ENCODE measurements at places on chromosomes 3 and 15. TPM values are rescaled to one million over a fixed set of nuclear protein-coding genes. Genes with fewer than 3 reads are reported as not detected.
A peak's percentile ranks its signal among the peaks of the same experiment; 100 is the strongest.

OR5K2 gene
- total RNA-seq = 1.4 TPM

ITIH1 gene
- total RNA-seq = 1.2 TPM

GNB4 gene
- total RNA-seq = 102 TPM

DPH6 gene
- total RNA-seq = 42.1 TPM

RAB7A gene
- total RNA-seq = 26.0 TPM

TCF12 gene
- 119 TPM for total RNA-seq

DNA sequence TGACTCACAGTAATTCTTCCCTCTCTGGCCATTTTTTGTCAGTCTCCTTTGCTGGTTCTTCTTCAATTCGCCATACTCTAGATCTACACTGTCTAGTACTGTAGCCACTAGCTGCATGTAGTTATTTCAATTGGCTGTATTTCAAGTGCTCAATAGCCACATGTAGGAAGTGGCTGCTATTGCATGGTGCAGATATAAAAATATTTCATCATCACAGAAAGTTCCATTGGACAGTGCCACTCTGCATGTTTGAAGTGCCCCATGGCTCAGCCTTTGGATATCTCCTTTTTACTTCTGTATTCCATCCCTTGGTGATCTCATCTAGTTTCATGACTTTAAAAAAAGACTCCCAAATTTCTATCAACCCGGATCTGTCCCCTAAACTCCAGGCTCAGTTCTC is 22.1 kb downstream of the PPP2R3A start:
- no peak for DNase-seq

DNA sequence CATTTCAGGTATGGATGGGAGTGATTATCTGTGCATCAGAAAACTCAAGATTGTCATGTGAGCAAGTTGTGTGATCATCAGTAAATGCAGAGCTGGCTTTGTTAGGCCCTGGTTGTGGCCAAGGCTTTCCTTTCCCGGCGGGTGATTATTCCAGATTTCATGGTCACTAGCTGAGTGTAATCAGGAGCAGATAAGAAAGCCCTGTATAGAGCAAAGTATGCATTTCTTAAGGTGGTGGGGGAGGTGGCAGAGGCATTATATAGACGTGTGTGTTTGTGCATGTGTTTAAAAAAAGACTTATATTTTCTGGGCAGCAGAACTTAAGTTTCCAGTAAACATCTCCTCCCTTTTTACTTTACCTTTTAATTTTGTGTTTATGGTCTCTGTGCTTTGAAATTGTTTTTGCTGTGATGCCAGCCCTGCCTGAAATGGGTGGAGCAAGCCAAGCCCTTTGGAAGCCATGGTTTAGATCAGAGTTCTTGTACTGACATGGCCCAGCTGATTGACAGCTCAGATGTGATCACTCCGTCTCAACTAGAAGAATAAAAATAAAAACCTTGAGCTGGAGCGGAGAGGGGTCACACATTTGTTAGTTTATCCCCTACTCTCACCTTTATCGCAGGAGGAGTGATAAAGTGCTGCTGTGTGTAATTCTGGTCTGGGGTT is 22.2 kb downstream of the SMAD3 start:
- no peak for DNase-seq

GRCh38 chr15:66524838-66525237 is 19.7 kb downstream of the ZWILCH start:
- DNase-seq = no peak

GRCh38 chr3:119783255-119783654 is 1.4 kb downstream of the NR1I2 start:
- DNase-seq = no peak

- no peak for DNase-seq
Observed at GRCh38 chr3:196625331-196625730, 14.2 kb upstream of the NRROS start.

GRCh38 chr15:38207621-38208020 is 45.0 kb upstream of the SPRED1 start:
- DNase-seq = no peak

DNA sequence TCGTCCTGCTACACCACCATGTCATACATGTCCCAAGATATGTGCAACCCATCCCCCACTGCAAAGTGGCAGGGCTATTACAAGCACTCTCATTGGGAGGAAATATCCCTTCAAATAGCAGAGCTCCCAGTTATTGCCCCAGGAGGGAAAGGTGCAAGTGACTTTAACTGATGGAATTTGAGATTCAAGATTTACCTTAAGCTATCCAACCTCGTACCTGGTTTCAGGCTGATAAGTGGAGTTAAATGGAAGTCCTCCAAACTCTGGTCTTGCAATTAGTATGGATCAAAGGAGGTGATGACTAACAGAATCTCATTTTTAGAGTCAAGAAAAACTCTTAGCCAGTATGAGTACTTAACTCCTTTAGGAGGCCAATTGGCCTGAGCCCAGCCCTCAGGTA is 2.1 kb downstream of the SLCO2A1 start:
- DNase-seq = no peak

DNA sequence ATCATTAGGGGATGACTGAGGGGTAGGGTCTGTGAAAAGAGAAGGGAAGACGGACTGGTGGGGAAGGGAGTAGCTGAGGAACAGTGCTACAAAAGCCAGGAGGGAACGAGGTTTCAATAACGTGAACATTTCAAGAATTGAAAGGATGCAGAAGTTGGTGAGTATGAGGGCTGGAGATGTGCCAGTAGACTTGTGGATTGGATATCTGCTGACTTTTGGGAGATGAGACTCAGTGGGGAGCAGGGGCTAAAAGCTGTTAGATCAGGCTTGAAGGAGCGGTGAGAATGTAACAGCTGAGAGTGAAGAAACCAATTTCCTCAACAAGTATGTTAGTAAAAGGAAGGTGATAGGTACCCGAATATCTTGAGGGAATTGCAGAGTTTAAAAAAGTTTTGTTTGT is 65.2 kb downstream of the GTPBP8 start:
- no peak for DNase-seq

DNA sequence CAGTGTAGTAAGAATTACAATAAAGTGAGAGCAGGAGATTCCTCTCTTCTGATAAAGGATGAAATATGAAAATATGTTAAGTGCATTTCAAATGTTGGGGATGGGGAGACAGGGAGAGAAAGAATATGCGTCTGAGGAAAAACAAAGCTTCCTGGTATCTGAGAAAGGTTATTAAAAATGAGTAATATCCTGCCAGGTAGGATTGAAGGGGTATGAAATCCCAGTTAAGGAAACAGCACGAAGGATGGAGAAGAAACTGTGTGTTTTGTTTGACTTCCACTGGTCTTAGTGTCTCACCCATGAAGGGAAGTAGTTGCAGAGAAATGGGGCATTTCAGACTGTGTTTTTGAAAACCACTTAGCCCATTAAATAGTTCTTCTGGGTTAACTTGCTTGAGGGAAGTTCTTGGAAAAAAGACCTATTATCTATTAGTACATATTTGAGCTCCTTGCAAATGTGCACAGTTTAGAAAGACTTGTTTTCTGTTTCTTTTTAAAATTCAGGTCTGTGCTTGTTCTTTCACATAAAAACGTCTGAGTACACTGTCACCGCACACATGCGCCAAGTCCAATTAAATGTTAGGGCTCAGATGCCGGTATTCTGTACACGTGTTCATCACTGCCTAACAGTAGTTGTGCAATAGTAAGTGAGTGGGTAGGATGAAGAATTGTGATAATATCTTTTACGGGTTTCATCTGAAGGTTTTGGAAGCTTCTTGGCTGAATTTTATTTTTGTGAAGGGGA is 196.1 kb upstream of the P2RY1 start:
- peak; percentile 90 for DNase-seq

GRCh38 chr3:130383424-130383823 is 38.0 kb downstream of the COL6A5 start:
- DNase-seq = no peak

- DNase-seq = no peak
Observed at GRCh38 chr3:114427285-114428043, 133.6 kb downstream of the TIGIT start.

GRCh38 chr15:67865766-67866165 is 25.9 kb upstream of the RNU6-1 start:
- DNase-seq = no peak

- DNase-seq = no peak
Observed at GRCh38 chr3:104178680-104179079, 1188.0 kb upstream of the ALCAM start.

Measured in umbilical cord (tissue), 2 donors.